ENCODE measurements at places on chromosomes 2 and 18. TPM values are rescaled to one million over a fixed set of nuclear protein-coding genes. Genes with fewer than 3 reads are reported as not detected.

GRCh38 chr2:100998235-100998573, 3.9 kb upstream of the RPL31 start:
- no peaks in the 10 kb centered on the region for H3K27me3 ChIP-seq
- H3K4me1 ChIP-seq, result peaks cover 12% of the 10 kb centered on the region
- DNase-seq, result no peak
- H3K27ac ChIP-seq, result no peak overlapping the region

GRCh38 chr2:165839610-165840009, 45.6 kb upstream of the GALNT3 start:
- H3K36me3 ChIP-seq, result peaks cover 4% of the 10 kb centered on the region
- H3K27me3 ChIP-seq, result no peaks in the 10 kb centered on the region
- DNase-seq, result no peak
- no peaks in the 10 kb centered on the region for H3K4me1 ChIP-seq
- H3K4me3 ChIP-seq, result no peak overlapping the region

IL1R1 gene
- 16.5 TPM for total RNA-seq

DNA sequence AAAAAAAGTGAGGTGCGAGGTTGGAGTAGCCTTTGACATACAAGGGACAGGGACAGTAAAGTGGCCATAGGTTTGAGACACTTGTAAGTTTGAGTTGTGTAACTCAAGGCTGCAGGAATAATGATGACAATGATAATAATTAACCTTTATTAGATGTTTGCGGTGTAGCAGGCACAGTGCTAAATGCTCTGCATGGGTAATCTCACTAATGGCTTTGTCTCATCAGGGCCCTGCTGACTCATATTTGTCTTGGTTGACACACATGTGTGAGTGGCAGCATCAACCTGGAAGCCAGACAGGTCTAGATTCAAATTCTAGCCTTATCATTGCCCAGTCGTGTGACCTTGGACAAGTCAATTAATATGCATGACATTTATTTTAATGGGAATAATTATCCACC, 126.2 kb downstream of the FSHR start:
- H3K27ac ChIP-seq, result no peak overlapping the region
- no peaks in the 10 kb centered on the region for H3K36me3 ChIP-seq
- DNase-seq, result no peak
- H3K4me1 ChIP-seq, result no peaks in the 10 kb centered on the region
- H3K4me3 ChIP-seq, result no peak overlapping the region

HOXD13 gene
- total RNA-seq, result not detected

DNA sequence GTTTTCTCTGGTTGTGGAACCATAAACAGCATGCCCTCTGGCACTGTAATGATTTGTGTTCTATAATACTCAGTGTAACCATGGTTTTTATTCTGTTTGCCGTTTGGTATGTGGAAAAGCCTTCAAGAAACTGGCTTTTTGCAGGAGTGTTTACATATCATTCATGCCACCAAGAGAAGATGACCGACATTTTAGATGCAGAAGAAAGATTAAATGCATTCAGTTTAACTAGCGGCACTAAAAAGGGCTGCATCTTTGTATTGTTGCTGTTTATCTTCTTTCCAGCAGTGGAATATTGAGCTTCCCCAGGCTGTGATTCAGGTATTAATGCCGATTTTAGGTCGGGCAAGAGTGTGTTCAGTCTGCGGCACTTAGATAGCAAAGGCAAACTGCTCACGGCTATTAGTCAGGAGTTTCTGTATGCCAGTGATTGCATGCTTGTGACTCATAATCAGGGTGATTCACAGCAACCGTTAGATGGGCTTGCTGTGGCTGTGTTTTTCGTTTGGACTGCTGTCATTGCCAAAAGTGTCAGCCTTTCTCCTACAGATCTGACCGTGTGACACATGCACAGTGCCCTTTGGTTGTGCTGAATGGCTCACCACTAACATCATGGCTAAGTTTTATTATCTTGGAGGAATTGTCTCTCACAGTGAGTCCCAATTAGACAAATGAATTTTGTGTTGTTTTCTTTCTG, 479.7 kb downstream of the PARD3B start:
- H3K4me3 ChIP-seq, result peak overlapping the region; percentile 37
- H3K27ac ChIP-seq, result peak overlapping the region; percentile 6
- DNase-seq, result no peak
- H3K27me3 ChIP-seq, result no peaks in the 10 kb centered on the region
- H3K4me1 ChIP-seq, result peaks cover 19% of the 10 kb centered on the region

All from T-helper 17 cell (primary cell).